ENCODE measurements at places on chromosomes 7 and 10.

- DNase-seq, result no peak
Measured at GRCh38 chr10:25745976-25746375, 188.1 kb upstream of the MYO3A start.

GRCh38 chr7:158811461-158811860 is 17.8 kb downstream of the ESYT2 start:
- DNase-seq, result no peak

DNA sequence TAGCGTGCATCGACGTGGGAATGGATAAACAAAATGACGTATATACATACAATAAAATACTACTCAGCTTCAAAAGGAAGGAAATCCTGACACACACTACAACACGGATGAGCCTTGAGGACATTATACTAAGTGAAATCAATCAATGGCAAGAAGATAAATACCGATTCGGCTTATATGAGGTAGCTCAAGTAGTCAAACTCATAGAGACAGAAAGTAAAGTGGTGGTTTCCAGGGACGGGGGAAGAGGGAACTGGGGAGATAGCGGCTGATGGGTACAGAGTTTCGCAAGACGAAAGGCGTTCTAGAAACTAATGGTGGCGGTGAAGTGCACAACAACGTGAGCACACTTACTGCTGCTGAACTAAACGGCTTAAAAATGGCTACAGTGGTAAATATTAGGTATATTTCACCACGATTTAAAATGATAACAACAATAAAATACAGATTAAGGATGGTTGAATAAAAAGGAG is 516.7 kb downstream of the PARD3 start:
- no peak for DNase-seq

DNA sequence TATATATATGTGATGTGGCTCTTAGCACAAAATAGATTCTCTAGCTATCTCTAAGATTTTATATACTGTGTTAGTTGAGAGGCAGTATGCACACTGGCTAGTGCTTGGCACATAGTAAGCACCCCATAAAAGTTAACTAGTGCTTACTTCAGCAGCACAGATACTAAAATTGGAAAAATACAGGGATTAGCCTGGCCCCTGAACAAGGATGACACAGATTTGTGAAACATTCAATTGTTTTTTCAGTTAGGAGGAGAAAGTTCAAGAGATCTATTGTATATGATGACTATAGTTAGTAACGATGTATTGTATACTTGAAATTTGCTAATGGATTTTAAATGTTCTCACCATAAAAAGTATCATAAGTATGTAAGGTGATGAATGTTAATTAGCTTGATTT is 78.3 kb upstream of the LRRC17 start:
- DNase-seq, result no peak

DNA sequence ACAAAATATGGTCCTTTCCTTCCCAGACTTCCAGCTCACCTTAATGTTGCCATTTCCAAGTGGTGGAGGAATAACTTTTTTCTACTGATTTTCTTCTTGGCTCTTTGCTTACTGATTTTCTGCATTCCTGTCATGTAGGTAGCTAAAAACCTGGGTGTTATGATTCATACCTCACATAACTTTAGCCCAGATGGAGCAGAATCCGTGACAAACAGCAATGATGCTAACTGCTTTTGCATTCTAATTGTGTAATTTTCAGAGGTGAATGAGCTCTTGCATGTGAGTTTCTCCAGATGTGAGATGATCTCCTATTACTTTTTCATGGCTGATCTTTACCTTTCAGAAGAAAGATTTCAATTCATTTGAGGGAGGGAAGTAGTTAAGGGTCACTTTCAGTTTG is 43.4 kb downstream of the WDR11 start:
- no peak for DNase-seq

GRCh38 chr10:35875016-35875676 is 233.1 kb upstream of the FZD8 start:
- DNase-seq, result no peak

DNA sequence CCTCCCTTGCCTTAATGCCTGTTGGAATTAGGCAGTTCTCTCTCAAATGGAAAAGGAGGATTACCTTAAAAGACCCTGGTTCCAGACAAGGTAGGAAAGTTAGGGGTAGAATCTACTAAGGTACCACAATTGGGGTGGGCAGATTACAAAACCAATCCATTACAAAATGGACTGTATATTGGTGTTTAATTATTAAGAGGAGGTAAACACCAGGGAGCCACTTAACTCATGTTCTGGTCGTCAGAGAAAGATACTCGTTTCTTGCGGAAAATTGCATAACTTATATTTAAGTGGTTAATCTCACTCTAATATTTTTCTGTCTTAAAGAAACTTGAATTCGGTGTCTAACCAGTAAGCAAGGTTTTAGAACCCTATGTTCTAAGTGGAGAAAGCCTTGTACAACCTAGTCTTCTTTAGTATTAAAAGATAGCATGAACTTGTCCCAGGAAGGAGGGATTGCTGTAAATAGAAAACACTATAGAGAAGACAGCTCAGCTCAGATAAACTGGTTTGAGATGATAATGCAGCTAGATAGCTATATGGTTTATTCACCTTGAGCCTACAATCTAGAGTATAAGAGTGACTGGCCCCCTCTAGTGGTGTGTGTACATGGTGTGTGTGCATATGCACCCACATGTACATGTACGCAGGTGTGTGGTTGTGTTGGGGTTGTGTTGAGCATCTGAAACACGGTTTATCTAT is 58.0 kb upstream of the STRIP2 start:
- DNase-seq, result peak; percentile 54

DNA sequence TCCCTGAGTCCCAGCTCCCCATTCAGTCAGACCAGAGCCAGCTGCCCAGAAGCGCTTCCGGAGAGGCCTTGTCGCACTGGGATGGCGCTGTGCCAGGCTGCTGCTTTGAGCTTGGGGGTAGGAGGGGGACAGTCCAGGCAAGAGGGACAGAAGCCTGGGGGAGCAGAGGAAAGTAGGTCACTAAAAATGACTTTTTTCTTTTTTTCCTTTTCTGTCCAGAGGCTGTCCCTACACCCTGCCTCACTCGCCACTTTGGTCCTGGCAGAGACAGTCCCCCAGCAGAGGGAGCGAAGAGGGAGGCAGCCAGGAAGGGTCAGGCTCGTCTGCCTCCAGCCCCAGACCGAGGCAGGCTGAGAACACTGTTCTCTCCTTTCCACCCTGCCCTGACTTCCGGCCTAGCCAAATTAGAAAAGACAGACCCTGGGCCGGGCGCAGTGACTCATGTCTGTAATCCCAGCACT is 15.8 kb upstream of the TRIM8 start:
- DNase-seq, result no peak

Data from HuH-7.5 (cell line).